ENCODE measurements at places on chromosomes 13 and 19. TPM values are rescaled to one million over a fixed set of nuclear protein-coding genes. Genes with fewer than 3 reads are reported as not detected.
A peak's percentile ranks its signal among the peaks of the same experiment; 100 is the strongest.

Gene KLF1
- total RNA-seq, result 0.54 TPM

Gene CGB5
- not detected for total RNA-seq

Gene ZNF865
- 14.5 TPM for total RNA-seq

Gene KBTBD7
- 9.0 TPM for total RNA-seq

Gene URAD
- total RNA-seq, result not detected

Gene CEACAM8
- total RNA-seq, result not detected

Gene PCSK4
- total RNA-seq, result 8.4 TPM

Gene RXFP2
- not detected for total RNA-seq

Gene CATSPERD
- not detected for total RNA-seq

Gene S1PR4
- not detected for total RNA-seq

- peak; percentile 60 for DNase-seq
Measured at GRCh38 chr19:45250832-45251451, at the start of gene MARK4. MARK4 (plus strand) TSS chr19:45251271; CDS start chr19:45251589, 318 bp downstream.

GRCh38 chr19:12052091-12052496 is 667 bp downstream of the ZNF878 start:
- no peak for DNase-seq

- DNase-seq, result no peak
Measured at GRCh38 chr19:45790942-45791341, 1.7 kb downstream of the DMWD start.

GRCh38 chr19:38710928-38711725 is 33.1 kb downstream of the CAPN12 start:
- DNase-seq, result no peak

- no peak for DNase-seq
Measured at GRCh38 chr13:42345367-42345766, 73.4 kb downstream of the AKAP11 start.

GRCh38 chr13:26784704-26785639 is 24.4 kb upstream of the GPR12 start:
- no peak for DNase-seq

GRCh38 chr19:1262623-1263123 is 6.5 kb upstream of the CIRBP start:
- DNase-seq, result no peak

DNA sequence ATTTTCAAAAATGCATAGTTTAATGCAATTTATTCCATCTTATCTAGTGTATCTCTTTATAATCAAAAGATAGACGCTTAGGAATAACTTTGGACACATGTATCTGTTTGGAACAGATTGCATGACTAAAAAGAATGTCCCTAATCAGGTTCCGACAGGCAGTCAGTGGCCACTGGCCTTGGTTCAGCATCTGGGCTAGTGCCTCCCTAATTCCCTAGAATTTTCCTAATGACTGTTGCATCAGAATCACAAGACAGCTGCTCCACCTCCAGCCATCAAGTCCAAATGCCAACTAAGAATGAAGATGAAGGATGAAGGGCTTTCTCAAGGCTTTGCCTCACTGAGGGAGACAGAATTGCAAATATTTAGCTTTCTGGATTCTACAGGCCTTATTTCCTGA is 173.8 kb downstream of the EFNB2 start:
- no peak for DNase-seq

DNA sequence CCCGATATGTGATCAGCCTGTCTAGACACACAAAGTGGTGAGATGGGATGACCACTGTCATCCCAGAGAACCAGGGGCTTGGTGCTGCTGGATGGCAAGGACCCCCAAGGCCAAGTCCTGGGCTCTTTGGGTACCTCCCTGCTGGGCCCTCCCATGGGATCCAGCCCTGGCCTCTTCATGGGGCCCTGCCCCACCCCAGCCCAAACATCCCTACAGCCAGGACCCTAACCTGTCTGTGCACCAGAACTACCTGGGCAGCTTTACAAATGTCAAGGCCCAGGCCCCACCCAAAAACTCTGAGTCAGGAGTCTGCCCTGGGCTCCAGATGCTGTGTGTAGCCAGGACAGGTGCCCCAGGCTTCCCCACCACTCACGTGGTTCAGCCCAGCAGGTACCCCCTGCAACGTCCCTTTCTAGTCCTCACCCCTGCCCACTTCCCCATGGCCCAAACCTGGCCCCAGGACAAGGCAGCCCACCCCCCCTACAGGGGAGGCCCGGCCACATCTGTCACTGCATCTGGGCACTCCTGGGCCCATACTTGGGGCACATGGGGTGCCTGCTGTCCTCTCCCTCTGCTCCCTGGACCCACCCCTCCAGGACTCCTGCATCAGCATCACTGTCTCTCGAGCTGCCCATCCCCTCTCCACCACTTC is 233.5 kb downstream of the TUBA3C start:
- DNase-seq, result no peak

DNA sequence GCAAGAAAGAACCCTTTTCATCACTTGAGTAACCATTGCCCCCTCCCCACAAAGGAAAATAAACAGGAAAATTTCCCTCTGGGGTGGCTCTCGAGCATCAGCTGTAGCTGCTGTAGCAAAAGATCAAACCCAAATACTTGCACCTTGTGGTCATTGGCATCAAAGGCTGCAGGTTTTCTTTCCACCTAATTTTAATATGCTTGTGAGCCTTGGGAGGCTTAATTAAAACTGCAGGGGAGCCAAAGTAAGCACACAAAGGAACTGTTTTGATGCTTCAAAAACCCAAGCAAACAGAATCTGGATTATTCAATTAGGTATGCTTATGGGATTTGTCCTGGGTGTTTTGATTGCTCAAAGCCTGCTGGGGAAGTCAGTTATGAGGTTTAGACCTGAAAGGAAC is 119.5 kb downstream of the SHISA2 start:
- no peak for DNase-seq

- peak; percentile 52 for DNase-seq
Measured at GRCh38 chr13:95494082-95494681, 58.3 kb upstream of the CLDN10 start.

DNA sequence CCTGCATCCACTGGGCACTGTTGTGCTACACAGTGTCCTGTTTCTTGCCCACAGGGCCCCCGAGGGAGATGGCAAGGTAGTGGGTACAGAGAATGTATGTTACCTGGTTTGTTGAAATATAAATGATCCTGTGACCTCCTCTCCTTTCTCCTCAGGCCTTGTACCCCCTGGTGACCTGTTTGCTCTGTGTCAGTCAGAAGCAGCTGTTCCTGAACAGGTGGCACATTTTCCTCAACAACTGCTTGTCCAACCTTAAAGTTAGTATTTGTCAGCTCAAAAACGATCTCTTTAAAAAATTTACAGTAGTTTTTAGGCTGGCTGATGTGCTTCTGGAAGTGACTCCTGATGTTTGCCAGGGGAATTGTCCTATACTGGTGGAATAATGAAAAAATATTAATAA is 105.1 kb downstream of the FRY start:
- no peak for DNase-seq

DNA sequence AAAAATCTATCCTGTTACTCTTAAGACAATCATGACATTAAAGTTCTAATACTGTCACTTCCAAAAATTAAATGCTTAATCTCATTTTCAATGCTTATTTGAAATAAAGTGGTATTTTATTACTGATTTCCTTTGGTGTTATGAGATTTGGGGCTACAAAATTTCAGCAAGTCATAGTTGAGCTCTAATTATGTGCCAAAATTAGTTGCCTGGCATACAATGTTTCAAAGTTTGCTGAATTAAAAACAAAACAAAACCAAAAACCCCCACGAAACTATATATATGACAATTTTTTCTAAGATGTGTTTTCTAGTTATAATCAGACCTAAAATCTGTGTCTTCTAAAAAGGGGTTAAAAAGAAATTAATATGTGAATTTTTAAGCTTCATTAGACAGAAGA is 62.2 kb downstream of the KCNRG start:
- no peak for DNase-seq

- DNase-seq, result no peak
Measured at GRCh38 chr13:80706164-80706471, 365.2 kb upstream of the SPRY2 start.

DNA sequence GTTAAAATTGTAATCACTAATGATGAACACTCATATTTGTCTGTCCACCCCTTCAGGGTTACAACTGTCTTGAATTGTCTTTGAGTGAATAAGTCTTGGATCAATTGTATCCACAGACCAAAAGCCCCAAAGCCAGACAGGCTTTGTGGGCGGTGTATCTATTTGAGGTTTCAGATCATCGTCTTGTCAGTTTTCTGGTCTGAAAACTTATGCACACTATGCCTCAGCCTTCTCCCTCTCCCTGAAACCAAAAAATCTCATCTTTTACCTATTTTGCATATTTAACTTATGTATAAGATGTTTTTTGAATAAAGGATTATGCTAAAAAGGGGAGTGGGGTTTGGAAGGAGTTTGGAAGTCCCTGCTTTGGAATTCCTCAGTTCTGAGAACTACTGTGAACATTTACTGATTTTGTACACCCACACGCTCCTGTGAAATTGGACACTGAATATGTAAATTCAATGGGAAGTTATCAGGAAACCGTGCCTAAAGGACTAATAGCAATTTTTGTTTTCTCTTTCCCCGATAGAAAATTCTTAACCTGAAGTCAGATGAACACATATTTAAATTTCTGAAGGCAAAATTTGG is 52.1 kb downstream of the DPY19L3 start:
- DNase-seq, result no peak

GRCh38 chr13:111548301-111548700 is 227.9 kb downstream of the TEX29 start:
- DNase-seq, result no peak

GRCh38 chr13:52884429-52885010 is 36.1 kb upstream of the PCDH8 start:
- DNase-seq, result no peak

DNA sequence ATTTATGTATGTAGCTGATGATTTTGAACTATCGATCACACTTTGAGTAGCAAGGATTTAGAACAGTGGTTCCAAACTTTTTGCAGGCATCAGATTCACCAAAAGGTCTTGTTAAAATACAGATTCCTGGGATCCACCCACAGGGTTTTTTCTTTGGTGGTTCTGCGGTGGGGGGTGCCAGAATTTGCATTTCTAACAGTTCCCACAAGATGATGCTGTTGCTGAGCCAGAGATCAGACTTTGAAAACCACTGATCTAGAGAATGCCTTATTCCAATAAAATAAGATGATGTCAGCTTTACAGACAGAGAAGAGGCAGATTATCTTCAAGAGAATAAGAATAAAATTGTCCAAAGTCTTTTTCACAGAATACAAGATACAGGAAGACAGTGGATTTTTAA is 80.9 kb upstream of the SHISA2 start:
- no peak for DNase-seq

- DNase-seq, result no peak
Measured at GRCh38 chr13:85993567-85993966, 194.3 kb upstream of the SLITRK6 start.

DNA sequence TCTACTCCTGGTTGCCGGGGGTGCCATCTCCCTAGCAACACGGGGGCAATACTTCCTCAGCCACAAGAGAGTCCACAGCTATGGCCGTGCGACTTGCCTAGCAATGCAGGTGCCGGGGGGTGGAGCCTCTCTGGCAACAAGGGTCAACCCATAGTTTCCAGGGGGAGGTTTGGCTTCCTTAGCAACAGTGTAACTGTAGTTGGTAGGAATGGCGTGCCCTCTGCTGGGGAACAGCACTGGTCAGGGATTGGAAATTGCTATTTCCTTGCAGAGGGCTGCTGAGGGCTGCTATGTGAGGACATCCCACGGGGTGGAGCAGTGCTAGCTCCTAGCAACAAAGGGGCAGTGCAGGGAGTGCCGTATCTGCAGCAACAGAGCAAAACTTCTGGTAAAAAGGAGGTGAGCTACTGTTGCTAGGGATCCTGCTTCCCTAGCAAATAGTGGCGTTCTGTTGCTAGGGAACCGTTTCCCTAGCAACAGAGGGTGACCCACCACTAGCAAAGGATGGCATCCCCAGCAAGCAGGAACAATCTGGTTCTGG is 7.0 kb upstream of the TMC4 start:
- DNase-seq, result peak; percentile 75

GRCh38 chr13:61275251-61275650 is 140.4 kb downstream of the PCDH20 start:
- DNase-seq, result no peak

- DNase-seq, result no peak
Measured at GRCh38 chr13:49410477-49410876, 33.4 kb downstream of the CAB39L start.

DNA sequence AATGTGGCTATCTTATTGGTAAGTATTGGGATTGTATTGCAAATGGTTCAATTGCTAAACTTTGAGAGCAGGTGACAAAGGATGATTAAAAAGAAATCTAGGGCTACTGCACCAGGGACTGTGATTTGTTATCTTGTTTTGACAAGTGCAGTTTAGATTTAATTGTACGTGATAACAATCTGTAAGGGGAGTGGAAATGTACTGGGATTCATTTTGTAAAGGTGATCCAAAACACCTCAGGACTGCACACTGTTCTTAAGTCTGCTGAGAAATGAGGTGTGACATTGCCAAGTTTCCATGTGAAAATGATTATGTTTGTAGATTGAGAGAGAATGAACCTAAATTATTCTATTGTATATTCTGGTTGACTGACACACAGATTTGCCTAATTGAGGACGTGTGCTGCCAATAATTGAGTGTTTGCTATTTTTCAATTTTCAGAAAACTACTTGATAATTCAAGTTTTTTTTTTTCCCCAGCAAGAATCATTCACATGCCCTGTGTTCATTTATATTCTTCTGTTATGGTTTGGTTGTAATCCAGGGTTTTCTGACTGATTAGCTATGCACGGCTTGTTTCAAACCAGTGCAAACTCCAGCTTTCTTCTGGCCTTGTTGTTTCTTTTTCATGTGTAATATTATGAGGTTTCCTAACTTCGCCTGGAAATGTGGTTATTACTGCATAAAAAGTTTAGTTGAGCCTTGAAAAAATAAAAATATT is 308.0 kb downstream of the OLFM4 start:
- no peak for DNase-seq

- DNase-seq, result no peak
Measured at GRCh38 chr13:87536899-87537298, 134.3 kb upstream of the SLITRK5 start.

DNA sequence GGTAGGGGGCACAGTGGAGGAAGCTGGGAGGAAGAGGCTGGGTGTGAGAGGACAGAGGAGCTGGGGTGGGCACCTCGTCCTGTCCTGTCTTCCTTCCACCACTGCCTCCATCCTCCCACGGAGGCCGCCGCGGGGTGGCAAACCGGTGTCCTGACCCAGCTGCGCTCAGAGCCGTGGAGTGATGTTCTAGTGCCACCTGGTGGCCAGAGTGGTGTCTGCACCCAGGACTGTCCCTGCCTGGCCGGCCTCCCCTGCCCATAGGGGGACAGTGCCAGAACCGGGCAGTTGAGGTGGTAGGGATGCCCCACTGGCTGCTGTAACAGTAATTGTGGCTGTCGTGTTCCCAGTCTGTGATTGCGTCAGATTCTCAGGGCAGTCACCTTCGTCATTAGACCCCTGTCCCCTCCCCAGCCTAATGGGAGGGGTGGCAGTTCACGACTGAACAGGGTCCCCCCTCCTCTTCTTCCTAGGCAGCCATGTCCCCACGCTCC is 11.1 kb upstream of the ARRDC2 start:
- peak; percentile 97 for DNase-seq

GRCh38 chr19:16367261-16367683 is 42.6 kb downstream of the KLF2 start:
- no peak for DNase-seq

- DNase-seq, result no peak
Measured at GRCh38 chr19:41847351-41848105, 2.7 kb downstream of the DMRTC2 start.

- no peak for DNase-seq
Measured at GRCh38 chr19:42422092-42422900, 4.9 kb downstream of the LIPE start.

GRCh38 chr13:48400850-48401291 is 12.0 kb downstream of the LPAR6 start:
- no peak for DNase-seq
